ENCODE measurements at places on chromosomes 7 and 10. TPM values are rescaled to one million over a fixed set of nuclear protein-coding genes. Genes with fewer than 3 reads are reported as not detected.

- no peak for DNase-seq
Observed at GRCh38 chr10:1779796-1780195, 42.5 kb upstream of the ADARB2 start.

DNA sequence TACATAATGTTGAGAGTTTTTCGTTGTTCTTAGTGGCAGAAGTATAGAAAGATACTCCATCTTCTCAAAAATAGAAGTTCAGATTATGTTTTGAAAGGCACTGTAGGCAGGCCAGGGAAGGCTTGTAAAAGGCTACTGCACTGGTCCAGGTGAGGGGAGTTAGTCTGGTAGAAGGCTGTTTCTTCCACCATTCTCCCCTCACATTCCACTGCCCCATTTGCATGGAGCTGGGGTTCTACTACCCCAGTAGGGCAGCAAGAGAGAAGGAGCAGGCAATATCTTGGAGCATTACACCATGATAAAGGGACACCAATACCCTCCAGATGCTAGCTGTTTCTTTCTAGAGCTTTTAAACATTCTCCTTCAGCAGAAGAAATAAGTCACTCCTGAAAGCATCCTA is 16.5 kb upstream of the SGMS1 start:
- DNase-seq = no peak

DNA sequence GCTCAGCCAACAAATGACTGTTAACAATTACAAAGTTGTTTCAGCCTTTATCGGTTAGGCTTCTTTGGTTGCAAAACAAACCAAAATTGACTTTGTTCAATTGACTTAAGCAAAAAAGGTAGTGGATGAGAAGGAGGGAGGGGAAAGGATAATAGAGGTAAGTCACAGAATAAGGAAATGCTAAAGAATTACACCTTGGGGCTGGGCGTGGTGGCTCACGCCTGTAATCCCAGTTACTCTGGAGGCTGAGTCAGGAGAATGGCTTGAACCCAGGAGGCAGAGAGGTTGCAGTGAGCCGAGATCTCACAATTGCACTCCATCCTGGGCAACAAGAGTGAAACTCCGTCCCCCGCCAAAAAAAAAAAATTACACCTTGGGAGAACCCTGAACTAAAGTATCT is 41.4 kb downstream of the AHCYL2 start:
- DNase-seq = no peak

GRCh38 chr10:113825791-113826190 is 28.1 kb downstream of the DCLRE1A start:
- DNase-seq = no peak

PRKG1 gene
- polyA plus RNA-seq = 18.9 TPM

PLPP4 gene
- polyA plus RNA-seq = 0.18 TPM

OR2A1 gene
- polyA plus RNA-seq = 1.5 TPM

HECTD2 gene
- 92.8 TPM for polyA plus RNA-seq

PDE1C gene
- polyA plus RNA-seq = 2.6 TPM

NPTX2 gene
- 0.43 TPM for polyA plus RNA-seq

ADARB2 gene
- 0.78 TPM for polyA plus RNA-seq

All from right lung (tissue), 10 donors.